ENCODE measurements at places on chromosomes 11 and 22. TPM values are rescaled to one million over a fixed set of nuclear protein-coding genes. Genes with fewer than 3 reads are reported as not detected.

Gene CDON
- 4.9 TPM for total RNA-seq

DNA sequence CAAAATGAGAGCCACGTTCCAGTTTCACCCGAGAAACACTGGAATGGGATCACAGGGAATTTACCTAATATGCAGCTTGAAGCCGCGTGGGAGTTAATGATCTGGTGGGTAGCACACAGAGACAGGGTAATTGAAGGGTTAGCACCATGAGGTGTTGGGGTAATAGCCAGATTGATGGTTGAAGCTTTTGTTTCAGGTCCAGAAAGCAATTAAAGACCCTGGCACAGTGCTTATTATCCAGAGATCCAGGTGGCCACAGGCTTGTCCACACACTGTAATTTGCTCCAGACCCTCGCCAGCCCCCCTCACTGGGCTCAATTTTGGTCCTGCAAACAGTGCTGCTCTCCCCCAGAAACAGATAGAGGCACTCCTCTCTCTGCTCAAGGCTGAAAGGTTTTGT, 282.5 kb upstream of the ISX start:
- no peak for DNase-seq

- DNase-seq, result no peak
Observed at GRCh38 chr22:40511604-40512003, 124.9 kb downstream of the MRTFA start.

DNA sequence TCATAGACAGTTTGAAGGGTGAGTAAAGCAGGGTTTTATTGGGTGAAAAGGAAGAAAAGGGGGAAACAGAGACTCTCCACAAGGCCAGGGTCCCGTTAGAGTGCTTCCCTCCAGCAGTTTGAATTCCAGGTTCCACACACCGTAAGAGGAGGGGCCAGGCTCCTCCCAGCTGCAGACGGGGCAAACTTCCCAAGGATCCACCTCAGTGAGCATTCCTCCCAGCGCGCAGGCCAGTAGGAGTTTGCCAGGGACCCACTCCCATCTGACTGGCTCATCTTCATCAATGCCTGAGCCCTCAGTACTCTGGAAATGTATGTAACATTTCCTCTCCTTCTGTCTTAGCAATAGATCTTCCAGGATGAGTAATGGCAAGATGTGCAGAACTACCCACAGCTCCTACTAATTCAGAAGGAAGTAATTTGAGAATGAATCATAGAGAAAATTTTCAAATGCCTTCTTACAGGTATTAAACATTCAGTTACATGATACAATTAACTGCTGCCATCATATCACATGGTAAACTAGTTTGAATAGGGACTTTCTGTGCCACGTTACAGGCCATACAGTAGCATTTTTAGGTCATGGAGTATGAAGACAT, 34.0 kb upstream of the TRPC6 start:
- DNase-seq, result no peak

Gene LMO2
- total RNA-seq, result 3.3 TPM

Gene CCDC116
- total RNA-seq, result 0.29 TPM

Gene OR51I1
- total RNA-seq, result not detected

Gene PTPMT1
- 170 TPM for total RNA-seq

- DNase-seq, result no peak
Observed at GRCh38 chr22:30169002-30169401, 77.6 kb downstream of the LIF start.

GRCh38 chr22:17489101-17489500, 74.2 kb upstream of the SLC25A18 start:
- DNase-seq, result no peak

Gene RNF215
- total RNA-seq, result 28.0 TPM

Gene RAG2
- total RNA-seq, result not detected

DNA sequence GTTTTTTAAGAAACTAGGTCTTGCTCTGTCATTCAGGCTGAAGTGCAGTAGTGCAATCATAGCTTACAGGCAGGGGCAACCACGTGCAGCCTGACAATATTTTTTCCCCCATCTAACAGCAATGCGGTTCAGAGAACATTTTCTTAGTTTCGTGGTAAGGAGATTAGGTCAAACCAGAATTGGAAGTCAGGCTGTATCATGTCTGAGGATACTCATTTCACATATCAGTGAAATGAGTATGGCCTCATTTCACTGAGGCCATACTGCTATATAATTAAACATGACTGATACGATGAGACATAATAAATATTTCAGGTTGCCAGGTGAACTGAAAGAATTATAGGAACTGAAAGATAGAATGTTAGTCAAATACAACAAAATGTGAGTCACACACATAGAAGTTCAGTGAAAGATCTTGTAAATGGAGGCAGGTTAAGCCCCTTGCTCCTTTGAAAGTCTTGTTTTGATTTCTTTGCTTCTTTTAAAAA, 32.5 kb upstream of the IZUMO1R start:
- DNase-seq, result no peak

GRCh38 chr11:112129656-112130055, 34.2 kb downstream of the IL18 start:
- DNase-seq, result no peak

Gene NCR3LG1
- 2.3 TPM for total RNA-seq

DNA sequence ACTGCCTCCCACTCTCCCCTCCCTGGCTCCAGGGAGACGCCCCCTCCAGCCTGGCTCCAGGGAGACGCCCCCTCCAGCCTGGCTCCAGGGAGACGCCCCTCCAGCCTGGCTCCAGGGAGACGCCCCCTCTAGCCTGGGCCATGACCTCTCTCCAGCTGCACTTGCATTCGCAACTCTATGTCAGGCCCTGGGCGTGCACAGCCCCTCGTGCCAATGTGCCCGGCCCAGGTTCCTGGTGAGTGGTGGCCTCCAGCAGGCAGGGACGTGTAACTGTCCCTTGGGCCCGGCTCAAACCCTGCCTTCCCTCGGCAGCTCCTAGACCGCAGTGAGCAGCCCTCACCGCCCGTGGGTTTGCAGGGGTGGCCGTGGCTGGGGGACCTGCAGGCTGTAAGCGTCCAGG, 6.9 kb downstream of the MUC6 start:
- no peak for DNase-seq

Gene RIMBP3B
- total RNA-seq, result 0.29 TPM

DNA sequence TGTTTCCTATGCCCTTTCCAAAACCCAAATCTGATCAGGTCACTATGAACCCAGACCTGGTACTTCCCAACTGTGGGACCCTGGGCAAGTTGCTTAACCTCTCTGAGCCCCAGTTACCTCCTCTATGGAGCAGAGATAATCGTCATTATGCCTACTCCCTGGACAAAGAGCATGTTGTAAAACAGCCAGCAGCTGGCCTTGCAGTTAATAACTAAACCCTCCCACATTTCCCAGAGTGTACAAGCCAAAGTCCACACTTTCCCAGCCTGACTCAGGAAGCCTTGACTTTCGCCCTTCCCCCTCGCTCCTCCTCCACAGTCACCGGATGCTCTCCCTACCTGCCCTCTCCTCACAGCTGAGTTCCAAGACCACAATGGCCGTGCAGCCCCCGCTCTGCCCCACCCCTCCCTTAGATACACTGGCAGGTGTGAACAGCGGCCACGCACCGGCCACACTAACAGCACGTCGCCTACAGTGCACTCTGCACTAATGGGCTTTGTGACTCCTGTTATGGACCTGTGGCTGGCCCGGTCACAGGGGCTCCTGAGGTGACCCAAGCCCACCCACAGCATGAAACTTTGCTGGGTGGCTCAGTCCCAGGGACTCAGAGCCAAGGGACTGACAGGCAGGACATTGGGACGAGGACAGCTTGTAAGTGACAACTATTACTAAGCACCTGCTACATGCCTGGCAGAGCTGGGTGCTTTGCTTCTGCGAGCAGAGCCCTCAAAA, 15.6 kb upstream of the MFNG start:
- DNase-seq, result peak; percentile 95

DNA sequence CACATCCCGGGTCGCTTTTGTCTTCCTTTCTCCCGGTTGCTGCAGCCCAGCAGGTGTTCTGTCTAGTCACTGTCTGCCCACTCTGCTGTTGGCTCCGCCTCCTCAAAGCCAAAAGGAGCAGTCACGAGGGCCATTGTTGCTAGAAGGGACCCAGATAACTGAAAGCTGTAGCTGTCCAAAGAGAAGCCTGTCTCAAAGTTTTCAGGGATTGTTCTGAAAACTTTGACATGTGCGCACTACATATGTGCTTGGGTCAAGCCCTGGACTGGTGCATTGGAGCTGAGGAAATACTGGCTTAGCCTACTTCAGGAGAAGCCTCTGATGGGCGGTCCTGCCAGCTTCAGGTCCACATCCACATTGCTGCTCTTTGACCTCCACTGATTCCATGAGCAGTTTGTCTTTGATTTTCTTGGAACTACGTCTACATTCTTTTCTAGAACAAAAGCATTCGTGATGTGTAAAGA, 8.8 kb upstream of the OR2AT4 start:
- no peak for DNase-seq

Gene MPEG1
- total RNA-seq, result not detected

DNA sequence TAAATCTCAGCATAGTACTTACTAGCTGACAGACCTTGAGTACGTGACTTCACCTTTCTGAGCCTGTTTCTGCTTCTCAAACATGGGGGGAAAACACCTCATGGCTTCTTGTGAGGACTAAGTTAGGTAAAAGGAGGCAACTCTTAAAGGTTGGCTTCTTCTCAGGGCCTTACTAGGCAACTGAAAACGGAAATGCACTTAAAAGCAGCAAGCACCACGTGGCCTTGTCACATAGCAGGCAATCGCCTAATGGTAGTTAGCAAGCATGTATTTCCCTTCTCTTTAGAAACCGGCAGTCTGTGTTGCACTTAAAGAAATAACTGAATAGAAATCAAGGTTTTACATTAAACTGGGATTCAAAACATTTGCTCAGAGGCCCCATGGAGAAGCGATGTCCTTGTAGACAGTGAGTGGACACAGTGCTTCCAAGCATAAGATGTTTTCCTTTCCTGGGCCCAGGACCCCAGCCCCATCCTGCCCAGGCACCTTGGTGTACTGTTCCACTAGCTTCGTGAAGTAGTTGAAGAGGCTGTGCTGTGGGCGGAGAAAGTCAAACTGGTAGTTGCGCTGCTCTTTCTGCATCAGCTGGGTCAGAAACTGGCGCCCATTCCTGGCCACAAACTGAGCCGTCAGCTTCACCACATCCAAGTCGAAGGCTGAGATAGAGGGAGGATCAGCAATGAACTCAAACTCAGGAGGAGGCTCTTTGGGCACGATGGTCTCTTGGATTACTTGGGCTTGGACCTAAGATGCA, 12.1 kb downstream of the SF3A1 start:
- DNase-seq, result no peak

- no peak for DNase-seq
Observed at GRCh38 chr22:22933100-22933806, 45.6 kb downstream of the IGLL5 start.

- DNase-seq, result no peak
Observed at GRCh38 chr11:11532574-11532973, 89.2 kb downstream of the GALNT18 start.

DNA sequence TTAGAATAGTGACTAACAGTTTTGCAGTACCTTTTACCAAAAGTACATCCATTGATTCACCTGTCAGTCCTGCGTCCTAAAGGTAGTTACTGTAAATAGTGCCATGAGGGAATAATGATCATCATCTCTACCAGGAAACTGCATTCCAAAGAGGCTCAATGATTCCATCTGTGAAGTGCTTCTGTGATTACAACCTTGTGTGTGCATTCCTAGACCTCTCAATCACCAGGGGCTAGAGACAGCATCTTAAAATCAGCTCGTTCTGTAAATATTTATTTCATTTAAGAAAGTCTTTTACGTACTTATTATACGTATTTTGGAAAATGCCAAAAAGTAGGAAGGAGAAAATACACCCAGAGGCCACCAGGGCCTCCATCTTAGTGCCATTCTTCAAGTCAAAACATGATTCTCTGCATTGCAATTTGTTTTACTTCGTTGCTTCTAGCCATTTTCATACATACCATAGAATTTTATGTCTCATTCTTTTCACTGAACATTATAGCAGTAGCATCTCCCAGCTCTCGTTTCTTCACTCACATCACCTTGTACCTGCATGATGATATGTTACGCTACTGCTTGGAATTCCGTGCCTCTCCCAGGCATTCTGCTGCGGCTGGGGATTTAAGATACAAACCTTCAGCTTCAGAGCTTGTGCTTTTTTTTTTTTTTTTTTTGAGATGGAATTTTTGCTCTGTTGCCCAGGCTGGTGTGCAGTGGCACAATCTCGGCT, 117.0 kb downstream of the SEZ6L start:
- DNase-seq, result no peak

DNA sequence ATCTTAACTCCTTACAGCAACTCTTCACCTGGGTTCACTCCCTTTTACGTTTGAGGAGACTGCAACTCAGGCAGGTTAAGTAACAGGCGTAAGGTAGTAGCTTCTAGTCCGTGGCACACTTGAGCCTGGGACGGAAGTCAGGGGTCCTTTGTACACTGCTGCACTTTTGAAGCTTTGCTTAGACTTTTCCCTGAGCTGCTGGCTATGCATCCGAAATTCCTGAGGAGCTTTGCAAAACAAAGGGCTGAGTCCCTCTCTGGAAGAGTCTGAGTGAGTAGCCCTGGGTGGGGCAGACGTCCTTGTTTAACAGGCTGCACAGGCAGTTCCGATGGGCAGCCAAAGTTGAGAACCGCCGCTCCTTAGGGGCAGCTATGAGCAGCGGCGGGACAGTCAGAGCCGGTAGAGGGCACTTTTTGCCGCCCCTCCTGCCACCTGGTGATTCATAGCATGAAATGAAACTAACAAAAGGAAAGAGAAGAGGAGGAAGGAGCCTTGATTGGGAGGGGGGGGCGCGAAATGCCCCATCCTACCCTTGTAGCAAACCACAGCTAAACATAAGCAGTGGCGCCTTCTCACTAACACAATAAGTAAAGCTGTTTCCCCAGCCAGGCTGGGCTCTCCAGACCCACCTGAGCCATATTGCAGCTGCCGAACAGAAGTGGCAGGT, 1.4 kb downstream of the TMEM109 start:
- DNase-seq, result no peak

DNA sequence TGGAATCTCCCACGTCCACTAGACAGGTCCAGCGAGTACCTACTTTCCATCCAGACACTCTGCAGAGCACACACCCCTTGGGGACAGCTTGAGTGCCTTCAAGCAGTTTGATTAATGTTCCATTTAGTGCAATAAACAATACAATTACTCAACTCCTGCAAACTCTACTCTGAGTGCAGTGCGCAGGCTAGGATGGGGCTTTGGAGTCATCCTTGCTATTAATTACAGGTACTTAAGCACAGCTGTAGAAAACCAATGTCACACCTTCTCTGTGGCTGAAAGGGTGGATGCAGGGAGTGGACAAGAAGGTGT, 82.6 kb downstream of the MN1 start:
- DNase-seq, result no peak
